ENCODE measurements at places on chromosomes 4 and X. TPM values are rescaled to one million over a fixed set of nuclear protein-coding genes. Genes with fewer than 3 reads are reported as not detected.

DNA sequence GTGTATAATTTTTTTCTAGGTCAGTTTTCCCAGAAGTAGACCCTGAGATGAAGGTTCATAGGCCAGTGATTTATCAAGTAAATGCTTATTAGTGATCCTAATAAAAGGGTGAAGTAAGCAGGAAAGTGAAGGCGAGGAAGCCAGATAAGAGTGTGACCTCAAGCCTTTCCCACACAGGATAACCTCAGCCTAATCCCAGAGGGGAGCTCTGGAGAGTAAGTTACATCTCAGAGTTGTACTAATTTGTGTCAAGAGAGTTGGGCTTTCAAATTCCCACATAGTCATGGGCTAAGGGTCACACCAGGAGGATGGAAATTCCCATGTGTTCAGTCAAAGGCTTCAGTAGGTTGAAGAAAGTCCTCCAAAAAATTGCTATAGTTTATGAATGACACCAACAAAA lies 191.4 kb downstream of the ADGRA3 start:
- DNase-seq, result no peak

- DNase-seq, result no peak
Observed at GRCh38 chrX:153862369-153863250, 23.4 kb downstream of the L1CAM start.

Gene LDOC1
- 5.3 TPM for total RNA-seq

DNA sequence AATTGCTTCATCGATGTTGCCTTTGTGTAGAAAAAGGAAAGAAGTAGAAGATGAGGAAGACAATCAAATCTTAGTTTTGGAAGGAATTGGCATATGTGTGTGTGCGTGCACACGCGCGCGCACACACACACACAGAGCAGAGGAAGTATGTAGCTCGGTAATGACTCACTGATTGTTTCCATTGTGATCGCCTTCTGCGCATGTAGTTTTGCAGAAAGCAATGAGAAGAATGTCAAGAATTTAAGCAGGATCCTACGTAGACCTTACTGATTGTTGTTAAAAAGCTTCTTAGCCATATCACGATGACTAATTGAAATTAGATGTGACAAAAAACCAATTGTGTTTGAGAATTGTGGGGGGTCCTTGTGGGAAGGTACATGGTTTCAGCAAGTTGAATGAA lies 12.8 kb upstream of the LIMCH1 start:
- DNase-seq, result no peak

- DNase-seq, result no peak
Observed at GRCh38 chrX:48520976-48521352, 644 bp upstream of the EBP start.

- DNase-seq, result no peak
Observed at GRCh38 chr4:105208561-105208960, 61.9 kb downstream of the TET2 start.

Gene FABP2
- 0.47 TPM for total RNA-seq

Gene SRPX
- not detected for total RNA-seq

- DNase-seq, result no peak
Observed at GRCh38 chr4:185282968-185283367, 73.6 kb downstream of the SNX25 start.

Gene CLIC2
- total RNA-seq, result 1.4 TPM

DNA sequence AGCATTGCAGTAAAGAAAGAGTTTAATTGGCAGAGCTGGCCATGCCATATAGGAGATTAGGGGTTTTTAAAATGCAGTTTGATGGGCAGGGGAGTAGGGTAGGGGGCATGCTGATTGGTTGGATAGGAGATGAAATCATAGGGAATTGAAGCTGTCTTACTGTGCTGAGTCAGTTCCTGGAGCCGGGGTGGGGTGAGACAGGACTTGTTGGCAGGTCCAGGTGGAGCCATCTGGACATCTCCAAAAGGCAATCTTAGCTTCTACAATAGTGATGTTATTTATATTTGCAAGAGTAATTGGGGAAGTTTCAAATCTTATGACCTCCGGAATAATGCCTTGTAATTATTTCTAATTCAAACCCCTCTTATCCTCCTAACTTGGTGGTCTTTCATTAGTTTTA lies 32.4 kb upstream of the PGM2 start:
- DNase-seq, result no peak

Gene SPOCK3
- total RNA-seq, result not detected

DNA sequence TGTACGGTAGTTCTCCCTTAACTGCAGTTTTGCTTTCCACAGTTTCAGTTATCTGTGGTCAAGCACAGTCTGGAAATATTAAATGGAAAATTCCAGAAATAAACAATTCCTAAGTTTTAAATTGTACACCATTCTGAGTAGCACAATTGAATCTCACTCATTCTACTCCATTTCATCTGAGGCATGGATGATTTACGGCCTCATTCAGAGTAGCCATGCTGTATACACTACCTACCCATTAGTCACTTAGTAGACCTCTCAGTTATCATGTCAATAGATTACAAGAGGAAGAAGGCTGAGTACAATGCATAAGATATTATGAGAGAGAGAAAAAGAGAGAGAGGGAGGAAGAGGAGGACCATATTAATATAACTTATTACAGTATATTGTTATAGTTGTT lies 77.5 kb downstream of the ENOX2 start:
- DNase-seq, result no peak

DNA sequence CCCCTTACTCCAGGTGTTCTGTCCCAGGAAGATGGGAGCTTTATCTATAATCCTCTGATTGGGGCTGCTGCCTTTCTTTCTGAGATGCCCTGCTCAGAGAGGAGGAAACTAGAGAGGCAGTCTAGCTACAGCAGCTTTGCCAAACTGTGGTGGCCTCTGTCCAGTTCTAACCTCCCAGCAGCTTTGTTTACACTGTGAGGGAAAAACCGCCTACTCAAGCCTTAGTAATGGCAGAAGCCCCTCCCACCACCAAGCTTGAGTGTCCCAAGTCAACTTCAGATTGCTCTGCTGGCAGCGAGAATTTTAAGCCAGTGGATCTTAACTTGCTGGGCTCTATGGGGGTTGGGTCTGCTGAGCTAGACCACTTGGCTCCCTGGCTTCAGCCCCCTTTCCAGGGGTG lies 394.9 kb upstream of the PABPC5 start:
- no peak for DNase-seq

- DNase-seq, result no peak
Observed at GRCh38 chrX:10548688-10549087, 71.7 kb downstream of the MID1 start.

- no peak for DNase-seq
Observed at GRCh38 chrX:79400623-79401022, 33.5 kb upstream of the ITM2A start.

GRCh38 chr4:41133454-41134018 lies 80.8 kb downstream of the APBB2 start:
- DNase-seq, result no peak

- no peak for DNase-seq
Observed at GRCh38 chrX:78571849-78572248, 87.3 kb downstream of the RTL3 start.

Gene GATA1
- total RNA-seq, result not detected

DNA sequence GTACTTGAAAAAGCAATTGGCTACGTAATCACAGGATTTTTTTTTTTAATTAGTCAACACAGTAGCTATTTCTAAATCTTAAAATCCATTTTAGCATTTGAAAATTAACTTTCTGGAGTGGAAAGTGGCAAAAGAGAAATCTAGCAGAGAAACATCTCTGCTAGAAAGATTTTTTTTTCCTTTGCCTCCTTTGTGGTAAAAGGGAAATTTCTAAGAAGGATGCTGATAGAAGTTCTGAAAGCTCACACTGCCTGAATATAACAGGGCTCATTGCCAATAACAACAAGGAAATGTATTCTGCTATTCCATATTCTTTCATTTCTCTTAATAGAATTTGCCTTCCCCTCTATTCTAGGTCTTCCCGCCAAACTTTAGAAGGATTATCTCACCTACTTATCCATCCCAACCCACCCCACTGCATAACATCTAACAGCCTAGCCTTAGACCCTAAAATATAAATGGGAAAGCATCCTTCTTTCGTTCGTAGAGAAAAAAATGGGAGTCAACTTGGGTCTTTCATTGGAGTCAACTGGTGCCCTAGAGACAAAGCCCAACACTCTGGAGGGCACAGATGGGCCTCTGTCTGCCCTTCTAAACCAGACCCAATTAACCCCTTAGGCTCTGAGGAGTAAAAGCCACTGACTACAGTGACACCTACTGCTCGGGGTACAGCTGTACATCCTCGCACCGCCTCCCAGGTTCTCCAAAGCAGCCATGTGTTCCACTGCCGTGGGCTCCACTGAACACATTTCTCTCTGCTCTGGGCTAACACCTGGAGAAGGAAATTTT lies 103.9 kb downstream of the MAML3 start:
- no peak for DNase-seq

- DNase-seq, result no peak
Observed at GRCh38 chrX:71581210-71581609, 3.0 kb downstream of the GCNA start.

DNA sequence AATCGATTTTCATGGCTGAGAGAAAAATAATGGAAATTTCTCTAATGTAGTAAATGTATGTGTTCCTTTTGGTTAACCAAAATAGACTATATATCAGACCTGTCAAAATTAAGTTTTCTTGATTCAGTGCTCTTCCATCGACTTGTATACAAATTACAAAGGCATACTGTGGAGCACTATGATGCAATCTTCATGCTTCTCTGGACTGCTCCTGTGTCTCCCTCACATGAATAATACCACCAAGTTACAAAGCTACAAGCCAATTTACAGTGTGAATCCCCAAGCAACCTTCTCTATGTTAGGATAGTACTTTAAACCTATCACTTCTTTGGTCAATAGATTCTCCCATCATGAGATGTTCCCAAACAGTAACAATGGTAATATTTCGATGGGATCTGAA lies 577.9 kb downstream of the PPARGC1A start:
- no peak for DNase-seq

Gene LAMTOR3
- 24.9 TPM for total RNA-seq

Gene MAP7D2
- total RNA-seq, result 0.16 TPM

Gene ZNF157
- 2.2 TPM for total RNA-seq

DNA sequence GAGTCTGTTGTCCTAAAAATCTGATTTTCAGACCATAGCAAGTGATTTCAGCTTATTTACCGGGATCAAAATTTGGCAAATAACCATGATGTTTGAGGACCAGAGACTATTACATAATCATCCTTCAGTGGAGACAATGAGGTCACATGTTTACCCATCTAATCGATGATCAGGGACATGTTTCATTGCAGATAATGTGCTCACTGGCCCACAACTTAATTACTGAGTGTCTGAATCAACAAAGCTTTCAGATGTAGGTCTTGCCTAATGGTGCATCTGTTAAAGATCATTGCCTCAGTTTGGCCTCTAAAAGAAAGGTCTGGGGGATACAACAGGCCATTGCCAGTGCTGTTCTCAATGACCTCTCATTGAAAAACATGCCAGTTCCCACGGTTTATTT lies 42.8 kb upstream of the KLHL34 start:
- no peak for DNase-seq

Gene F8A3
- 14.5 TPM for total RNA-seq

DNA sequence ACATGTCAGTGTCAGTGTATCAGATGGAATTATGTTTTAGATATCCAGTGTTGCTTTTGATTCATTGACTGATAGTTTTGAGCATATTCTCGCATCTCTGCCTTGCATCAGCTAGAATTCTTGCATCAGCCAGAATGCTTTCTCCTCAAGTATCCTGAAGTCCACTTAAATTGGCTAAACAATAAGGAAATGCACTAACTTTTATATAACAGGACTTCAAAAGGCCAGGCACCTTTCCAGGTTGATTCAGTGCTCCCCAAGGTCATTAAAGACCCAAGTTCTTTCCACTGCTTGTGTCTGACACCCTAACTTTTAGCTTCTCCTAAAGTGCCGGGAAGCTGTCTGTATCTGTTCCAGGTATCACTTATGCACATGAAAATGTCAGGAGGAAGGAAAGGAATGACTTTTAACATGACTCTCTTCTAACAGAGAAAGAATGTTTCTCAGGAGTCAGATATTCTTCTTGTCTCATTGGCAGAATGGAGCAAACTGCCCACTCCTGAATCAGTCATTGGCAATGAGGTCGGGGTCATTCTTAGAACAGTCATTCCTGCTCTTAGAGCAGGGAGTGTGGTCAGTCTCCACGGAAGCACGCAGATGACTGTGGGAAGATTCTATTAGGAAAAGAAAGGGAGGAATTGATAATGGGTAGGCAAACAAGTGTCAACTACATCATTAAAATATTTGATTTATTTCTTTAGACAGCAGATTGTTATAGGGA lies 92.9 kb upstream of the TLL1 start:
- no peak for DNase-seq

DNA sequence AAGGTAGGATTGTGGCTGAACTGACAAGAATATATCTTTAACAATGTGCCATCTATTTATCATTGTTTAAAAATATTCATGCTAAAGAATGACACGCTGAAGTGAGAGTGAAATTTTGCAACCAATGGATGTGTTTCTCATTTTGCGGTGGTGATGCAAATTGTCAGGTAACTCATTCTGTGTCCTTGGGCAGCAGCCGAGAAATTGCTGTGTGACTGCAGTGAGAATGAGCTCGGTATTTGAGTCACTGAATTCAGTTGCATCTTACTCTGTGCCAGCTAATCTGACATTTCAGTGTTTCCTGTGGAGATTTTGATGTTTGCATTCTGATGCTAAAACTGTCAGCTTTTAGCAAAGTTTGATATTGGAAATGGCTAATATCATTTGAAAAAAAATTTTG lies 28.1 kb downstream of the MCUB start:
- DNase-seq, result no peak

GRCh38 chr4:138858419-138858818 lies 157.2 kb upstream of the NOCT start:
- DNase-seq, result no peak

DNA sequence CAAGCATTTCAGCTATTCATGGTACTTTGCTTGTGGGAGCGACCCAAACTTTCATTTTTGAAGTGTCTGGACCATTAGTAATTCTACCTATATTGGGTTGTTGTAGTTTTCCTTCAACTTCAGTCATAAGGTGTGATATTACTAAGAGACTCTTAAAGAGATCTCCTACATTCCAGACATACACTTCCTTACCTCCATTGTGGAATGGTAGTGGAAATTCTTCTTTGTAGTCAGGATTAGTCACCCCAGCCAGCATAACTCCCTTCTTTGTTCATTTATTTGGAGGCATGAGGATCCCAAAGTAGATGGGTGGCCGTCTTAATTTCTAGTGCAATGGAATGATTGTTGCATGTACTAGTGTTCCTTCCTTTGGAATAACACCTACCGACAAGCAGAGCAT lies 991.4 kb downstream of the ARAP2 start:
- no peak for DNase-seq

Gene SLC6A8
- total RNA-seq, result 0.49 TPM
